NCI-H2107 (cell line): ENCODE measurements at places on chromosomes 1 and 21.

DNA sequence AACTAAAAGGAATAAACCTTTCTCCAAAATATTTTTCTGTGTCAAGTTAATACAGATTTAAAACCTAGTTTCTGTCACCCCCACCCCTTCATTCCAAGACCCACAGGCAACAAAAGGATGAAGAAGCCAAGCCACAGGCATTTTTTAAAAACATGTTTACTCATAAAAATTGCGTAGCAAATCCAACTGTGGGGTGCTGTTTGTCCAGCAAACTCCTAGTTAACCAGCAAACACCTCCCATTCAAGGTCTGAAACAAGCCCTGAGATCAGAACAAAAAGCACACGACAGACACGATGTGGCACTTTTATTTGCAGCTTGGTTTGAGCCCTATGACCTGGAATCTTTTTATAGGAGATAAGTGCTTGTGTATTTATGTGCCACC is 149.9 kb upstream of the CAMK1G start:
- no peak for DNase-seq

GRCh38 chr1:75233302-75233929 is 99.2 kb downstream of the LHX8 start:
- no peak for DNase-seq

DNA sequence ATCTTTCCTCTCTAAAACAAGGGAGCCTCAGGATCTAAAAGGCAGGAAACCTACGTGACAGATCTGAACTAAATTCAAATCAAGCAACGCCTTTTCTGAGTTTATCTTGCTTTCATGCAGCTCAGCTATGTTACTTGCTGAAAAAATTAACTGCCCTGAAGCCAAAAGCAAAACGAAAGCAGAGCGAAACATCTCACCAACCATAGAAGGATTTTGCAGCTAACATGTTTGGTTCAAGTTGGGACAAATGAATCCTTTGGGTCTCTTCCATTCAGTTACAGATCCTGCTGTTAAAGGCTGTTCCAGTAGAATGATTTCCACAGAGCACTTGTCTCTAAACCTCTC is 482 bp downstream of the SLC2A5 start:
- no peak for DNase-seq

- no peak for DNase-seq
Measured at GRCh38 chr1:234176000-234176399, 197.3 kb upstream of the COA6 start.

DNA sequence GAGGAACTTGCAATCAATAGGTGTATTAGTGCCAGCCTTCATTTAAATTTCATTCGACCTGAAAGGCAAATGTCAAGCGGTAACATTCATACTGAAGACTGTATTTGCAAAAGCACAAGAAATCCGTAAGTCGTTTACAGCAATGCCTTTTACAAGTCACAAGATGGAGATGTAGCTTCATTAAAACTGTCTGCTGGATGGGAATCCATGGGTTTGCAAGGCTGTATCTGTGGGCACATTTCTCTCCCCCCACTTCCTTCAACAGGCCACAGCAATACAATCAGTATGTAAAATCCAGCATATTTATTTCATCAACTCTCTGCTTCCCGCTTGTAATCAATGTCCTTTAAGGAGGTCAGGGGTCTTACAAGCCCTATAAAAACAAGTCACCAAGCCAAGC is 147.1 kb downstream of the SLC45A1 start:
- DNase-seq, result no peak

GRCh38 chr1:177287270-177287669 is 116.5 kb downstream of the BRINP2 start:
- DNase-seq, result no peak

DNA sequence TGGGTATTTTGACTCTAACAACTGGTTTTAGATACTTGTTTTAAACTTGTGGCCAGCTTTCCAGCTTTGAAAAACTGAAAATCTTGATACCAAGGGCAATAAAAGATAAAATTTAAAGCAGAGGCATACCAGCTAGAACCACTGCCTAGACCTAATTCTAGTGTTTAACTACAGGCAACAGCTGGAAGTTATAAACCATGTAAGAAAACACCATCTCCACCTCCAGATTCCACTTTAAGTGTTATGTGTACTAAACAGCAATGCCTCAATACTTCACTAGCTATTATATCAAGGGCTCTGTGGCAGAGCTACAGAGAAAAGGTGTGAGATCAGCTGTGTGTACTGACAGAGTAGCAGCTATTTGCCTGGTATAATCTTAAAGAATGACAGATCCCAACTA is 69.5 kb downstream of the LPAR3 start:
- peak; percentile 31 for DNase-seq

DNA sequence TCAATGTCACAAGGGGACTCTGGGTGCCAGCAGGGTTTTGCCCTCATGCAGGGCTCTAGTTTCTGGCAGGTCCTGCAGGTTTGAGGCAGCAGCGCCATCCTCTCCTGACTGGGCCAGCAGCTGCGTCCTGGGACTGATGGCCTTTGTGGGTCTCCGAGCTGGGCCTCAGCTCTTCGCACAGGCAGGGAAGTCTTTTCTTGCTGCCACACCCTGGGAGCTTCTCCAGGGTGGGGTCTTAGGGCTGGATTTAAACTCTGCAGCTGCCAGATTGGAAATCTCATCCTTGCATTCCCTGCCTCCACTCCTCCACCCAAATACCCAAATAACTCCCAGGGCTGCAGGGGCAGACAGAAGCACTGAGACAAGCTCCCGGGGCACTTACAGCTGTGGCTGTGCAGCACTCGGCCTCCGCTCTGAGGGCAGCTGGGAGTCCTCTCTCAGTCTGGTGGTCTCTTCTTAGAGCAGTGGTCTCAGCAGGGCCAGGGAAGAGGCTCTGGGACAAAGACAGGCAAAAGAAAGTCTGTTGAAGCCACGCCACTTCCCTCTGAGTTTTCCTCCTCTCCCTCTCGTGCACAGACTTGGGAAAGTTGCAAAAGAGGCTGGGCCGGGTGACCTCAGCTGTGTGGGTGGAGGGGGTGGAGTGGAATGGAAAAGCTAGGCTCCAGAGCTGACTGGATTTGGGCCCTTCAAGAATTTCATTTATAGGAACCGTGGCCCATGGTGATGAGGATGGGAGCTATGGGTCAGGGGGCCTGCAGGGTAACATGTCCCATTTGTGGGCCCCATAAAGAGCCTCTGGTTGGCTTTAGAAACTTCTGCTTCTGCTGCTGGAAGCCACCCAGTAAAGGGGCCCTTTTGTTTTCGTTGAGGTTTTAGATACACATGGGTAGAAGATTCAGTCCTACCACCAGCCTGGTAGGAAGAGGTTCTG is at the start of gene RAB7B:
Gene RAB7B (minus strand): TSS at position 525 of the 931 bp plus-strand sequence. CDS start 9,260 bp downstream, outside the sequence.
- DNase-seq, result no peak

GRCh38 chr21:28066076-28066475 is 926.6 kb downstream of the LTN1 start:
- DNase-seq, result no peak

DNA sequence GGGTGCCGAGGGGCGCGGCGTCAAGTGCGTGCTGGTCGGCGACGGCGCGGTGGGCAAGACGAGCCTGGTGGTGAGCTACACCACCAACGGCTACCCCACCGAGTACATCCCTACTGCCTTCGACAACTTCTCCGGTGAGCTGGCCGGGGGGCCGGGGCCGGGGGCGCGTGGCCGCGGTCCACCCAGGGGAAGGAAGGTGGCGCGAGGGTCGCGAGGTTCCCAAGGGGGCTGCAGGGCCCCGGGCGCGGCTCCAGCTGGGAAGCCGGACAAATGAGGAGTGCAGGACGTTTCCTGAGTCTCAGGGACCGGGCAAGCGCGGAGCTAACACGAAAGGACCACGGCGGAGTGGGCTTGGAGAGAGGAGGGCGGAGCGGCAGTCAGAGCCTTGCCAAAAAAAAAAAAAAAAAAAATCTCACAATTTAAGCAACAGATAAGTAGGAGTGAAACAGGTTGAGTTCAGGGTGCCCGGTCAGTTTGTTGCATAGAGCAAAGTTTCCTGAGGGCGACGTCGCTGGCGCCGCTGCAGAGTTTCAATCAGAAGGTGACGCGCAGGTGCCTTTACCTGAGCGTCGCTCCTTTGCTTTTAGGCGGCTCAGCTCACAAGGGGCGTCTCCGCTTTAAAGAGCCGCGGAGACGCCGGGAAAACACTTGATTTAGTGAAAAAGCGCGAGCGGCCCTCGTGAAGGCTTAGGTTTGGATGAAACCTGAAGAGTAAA is 750 bp downstream of the RHOU start:
- peak; percentile 17 for DNase-seq

DNA sequence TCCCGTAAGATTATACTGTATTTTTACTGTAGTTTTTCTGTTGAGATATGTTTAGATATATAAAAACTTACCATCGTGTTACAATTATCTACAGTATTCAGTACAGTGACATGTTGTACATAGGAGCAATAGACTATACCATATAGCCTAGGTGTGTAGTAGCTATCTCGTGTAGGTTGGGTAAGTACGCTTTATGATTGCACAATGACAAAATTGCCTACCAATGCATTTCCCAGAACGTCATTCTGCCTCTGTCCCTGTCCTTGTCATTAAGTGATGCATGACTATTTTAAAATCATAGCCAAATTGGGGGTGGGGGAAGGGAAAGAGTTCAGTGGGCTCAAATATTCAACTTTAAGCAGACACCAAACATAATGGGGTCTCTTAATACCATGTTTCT is 233.8 kb upstream of the TMEM51 start:
- no peak for DNase-seq

DNA sequence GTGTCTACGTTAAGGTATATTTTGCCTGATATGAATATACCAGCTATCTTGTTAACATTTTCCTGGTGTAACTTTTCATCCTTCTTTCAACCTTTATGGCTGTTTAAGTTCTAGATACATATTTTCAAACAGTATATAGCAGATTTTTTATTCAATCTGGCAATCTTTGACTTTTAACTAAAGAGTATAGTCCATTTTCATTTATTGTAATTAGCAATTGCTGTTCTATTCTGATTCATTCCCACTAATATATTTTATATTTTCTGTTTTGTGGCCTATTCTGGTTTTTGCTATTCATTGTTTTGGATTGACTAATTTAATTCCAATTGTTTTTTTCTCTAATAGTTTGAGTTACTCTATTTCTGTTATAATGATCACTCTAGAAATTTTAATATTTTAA is 7.3 kb upstream of the C1orf162 start:
- no peak for DNase-seq
